ENCODE measurements at places on chromosomes 2 and 18. TPM values are rescaled to one million over a fixed set of nuclear protein-coding genes. Genes with fewer than 3 reads are reported as not detected.

FSHR gene
- total RNA-seq: not detected

LIMS3 gene
- 1.4 TPM for total RNA-seq

DCC gene
- total RNA-seq: 0.24 TPM

ANKRD44 gene
- total RNA-seq: 8.7 TPM

SERPINB4 gene
- not detected for total RNA-seq

DSC3 gene
- total RNA-seq: not detected
